ENCODE measurements at places on chromosomes 2 and 18.

GRCh38 chr2:74385396-74385795, 5.3 kb upstream of the DCTN1 start:
- H3K36me3 ChIP-seq = peaks cover 3% of the 10 kb centered on the region
- no peak for DNase-seq
- H3K27me3 ChIP-seq = no peaks in the 10 kb centered on the region
- peaks cover 11% of the 10 kb centered on the region for H3K4me1 ChIP-seq

- no peaks in the 10 kb centered on the region for H3K27me3 ChIP-seq
- no peak overlapping the region for H3K4me3 ChIP-seq
- H3K27ac ChIP-seq = no peak overlapping the region
- no peak for DNase-seq
Observed at GRCh38 chr2:197281421-197281820, 29.2 kb downstream of the ANKRD44 start.

GRCh38 chr2:16079637-16080036, 139.3 kb downstream of the MYCN start:
- H3K36me3 ChIP-seq = no peaks in the 10 kb centered on the region
- no peaks in the 10 kb centered on the region for H3K4me1 ChIP-seq
- no peaks in the 10 kb centered on the region for H3K27me3 ChIP-seq
- no peak overlapping the region for H3K4me3 ChIP-seq
- H3K27ac ChIP-seq = no peak overlapping the region

DNA sequence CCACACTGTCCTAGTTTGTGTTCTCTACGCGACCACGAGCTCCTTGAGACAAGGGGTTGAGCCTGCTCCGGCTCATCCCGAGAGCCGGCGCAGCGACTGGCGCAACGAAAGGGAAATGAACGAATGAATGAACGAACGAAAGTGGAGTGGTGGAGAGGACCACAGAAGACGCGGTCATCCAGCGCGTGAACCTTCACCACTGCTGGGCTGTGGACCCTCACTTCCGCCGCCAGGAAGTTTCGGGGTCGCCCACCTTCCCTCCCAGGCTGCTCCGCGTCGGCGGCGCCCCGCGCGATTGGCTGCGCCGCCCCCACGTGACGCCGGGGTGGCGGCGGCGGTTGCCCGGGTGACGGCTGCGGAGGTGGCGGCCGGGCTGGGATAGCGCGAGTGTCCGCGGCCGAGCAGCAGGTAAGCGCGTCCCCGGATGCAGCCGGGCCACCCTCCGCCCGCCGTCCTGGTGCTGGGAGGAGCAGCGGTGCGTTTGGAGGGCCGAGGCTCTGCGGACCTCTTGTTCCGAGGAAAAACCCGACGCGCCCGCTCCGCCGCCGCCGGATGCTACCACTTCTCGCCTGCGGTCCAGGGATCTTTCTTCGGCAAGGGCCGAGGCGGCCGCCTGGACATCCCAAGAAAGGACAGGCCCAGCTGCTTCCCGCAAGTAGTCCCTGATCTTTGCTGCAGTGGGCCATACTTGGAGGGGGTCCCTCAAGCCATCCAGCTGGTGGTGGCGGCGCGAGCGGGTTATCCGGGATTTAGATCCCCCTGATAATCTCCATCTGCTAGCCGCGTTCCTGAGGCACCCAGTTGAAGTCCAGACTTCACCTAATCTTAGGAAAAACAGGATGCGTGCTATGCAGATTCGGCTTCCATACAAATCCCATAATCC, at the start of gene ARMC9:
Gene ARMC9, plus strand, starts transcription at position 341 of the 883 bp plus-strand sequence. CDS start 7,608 bp downstream, outside the sequence.
- peak within 1 kb of the TSS; percentile 88 for H3K4me3 ChIP-seq
- peaks cover 30% of the 10 kb centered on the region for H3K27me3 ChIP-seq
- DNase-seq = peak; percentile 78
- H3K27ac ChIP-seq = peak within 1 kb of the TSS; percentile 16
- no peaks in the 10 kb centered on the region for H3K36me3 ChIP-seq
- H3K4me1 ChIP-seq = peaks cover 12% of the 10 kb centered on the region
